ENCODE measurements at places on chromosomes 2 and 18.

DNA sequence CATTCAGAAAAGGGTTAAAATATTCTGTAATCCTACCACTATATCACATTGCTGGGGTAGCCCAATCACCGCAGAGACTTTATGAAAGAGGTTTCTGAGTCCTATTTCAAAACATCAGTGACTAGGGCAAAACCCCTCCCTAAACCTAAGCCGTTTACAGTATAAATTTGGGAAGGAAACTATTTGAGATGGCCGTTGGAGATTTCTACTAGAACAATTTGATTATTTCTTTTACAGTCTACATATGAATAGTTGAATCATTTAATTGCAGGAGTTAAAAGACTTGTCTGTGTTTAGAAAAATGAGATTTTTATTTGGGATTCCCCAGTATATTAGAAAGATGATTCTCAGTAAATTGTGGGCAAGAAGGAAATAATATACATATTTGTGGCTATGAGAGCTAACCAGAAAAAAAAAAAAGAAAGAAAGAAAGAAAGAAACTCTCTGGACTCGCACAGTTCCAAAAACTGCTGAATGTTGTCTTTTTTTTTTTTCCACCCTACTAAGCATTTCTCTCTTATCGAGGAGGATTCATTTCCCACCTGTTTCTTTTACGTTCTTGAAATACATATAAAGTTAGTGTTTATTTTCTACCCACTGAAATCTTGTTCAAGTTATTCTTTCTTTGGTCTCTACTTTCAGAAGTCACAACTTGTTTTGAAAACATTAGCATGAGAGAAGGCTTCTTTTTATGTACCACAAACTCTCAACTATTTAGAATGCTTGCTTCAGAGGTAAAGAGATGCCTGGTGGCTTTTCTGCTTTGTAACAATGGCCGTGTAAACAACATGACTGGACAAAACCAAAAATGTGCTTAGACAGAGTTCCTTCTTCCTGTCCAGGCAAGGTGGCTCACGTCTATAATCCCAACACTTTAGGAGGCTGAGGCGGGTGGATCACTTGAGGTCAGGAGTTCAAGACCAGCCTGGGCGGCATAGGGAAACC is 65.9 kb downstream of the BCL2 start:
- DNase-seq, result no peak

GRCh38 chr2:157751462-157752058 is 122.9 kb upstream of the ACVR1C start:
- peak; percentile 68 for DNase-seq

- no peak for DNase-seq
Observed at GRCh38 chr2:68764041-68764805, 29.6 kb downstream of the ARHGAP25 start.

DNA sequence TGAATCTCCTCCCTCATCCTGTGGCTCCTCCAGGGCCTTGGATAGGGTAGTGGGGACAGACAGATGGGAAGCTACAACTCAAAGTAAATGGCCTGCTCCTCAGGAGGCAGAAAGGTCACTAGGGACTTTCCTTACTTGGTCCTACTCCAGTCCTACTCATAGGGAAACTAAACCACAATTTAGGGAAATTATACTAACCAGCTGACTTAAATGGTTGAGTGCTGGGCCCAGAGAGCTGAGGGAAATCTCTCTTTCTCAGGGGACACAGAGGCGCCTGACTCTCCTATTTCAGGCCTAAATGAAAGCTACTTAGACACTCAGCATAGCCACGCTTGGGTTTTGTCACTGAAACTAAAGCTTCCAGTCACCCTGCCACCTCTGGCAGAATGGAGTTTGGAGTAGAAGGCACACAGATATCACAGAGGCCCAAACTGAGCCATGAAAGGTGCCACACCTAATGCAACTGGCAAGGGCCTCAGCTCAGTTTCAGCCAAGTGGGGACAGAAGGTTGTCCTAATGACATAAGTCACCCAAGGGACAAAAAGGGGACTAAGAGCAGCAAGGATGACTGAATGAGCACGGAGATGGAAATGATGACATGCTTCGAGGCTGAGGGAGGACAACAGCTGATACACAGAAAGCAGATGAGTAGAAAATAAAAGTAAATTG is 24.0 kb downstream of the CERKL start:
- DNase-seq, result no peak

DNA sequence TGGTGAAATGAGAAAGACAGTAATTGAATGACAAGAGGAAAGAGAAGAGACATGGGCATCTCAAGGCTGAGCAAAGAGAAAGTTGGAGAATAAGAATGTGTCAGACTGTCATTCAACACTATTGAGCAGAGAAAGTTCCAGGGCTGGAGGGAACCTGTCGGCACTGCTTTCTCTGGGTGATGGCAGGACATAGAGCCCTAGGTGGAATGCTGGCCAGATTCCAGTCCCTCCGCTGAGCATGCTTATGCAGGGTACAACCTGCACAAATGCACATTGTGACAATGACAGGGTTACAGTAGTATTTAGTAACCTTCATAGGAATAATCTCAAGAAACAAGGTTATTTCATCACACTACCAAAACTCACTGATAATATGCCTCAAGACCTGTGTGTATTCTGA is 582.8 kb downstream of the ADCYAP1 start:
- DNase-seq, result no peak

DNA sequence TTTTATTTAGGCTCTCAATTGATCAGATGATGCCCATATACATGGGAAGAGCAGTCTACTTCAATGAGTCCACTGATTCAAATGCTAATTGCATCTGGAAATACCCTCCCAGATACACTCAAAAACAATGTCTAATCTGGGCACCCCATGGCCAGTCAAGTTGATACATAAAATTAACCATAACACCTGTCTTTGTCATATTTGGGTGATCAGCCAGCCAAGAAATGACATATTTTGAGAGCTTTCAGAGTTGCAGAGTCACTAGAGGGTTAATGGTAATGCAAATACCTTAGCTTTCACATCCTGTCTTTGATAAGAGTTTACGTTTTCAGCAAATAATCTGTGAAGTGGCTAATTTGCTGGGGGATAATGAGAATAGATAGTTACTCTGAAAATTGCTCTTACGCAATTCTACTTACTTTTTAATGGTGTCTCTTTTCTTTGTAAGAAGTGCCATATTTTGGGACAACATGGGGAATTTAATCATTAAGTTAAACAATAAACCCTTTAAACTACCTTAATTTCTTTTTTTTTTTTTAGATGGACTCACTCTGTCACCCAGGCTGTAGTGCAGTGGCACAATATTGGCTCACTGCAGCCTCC is 49.1 kb downstream of the CCDC195 start:
- no peak for DNase-seq

- no peak for DNase-seq
Observed at GRCh38 chr2:214782671-214783070, 26.8 kb downstream of the BARD1 start.

- no peak for DNase-seq
Observed at GRCh38 chr18:76396792-76397191, 98.2 kb downstream of the ZNF516 start.

DNA sequence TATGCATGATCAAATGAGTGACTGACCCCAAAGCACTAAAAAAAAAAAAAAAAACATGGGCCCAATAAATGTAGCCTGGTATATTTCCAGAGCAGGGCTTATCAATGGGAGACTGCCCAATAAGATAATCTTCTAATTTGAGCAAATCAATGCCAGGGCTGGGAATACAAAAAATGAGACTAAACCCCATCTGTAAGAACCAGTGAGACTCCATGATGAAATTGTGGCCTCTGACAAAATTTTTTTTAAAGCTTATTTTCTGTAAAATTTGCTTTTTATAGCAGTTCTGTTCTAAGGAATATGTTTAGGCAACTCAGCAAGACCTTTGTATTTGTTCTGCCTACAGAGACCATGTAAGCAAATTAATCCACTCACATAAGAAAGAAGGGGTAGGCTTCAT is 186.8 kb upstream of the CCDC150 start:
- DNase-seq, result no peak

DNA sequence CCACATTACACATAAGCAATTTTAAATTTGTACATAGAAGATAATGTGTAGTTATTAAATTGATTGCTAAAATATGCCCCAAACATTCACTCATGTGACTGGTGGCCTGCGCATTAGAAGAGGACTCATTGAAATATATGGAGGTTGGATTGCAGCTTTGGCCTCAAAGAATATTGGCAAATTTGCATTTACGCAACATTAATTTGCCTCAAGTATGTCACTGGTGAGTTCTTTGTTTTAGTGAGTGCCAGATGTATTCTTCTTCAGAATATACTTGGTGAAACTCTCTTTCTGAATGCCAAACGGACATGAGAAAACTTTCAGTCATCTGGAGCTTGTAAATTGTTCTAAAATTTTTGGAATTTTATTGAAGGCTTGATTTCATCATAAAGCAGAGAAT is 5.9 kb upstream of the EFEMP1 start:
- no peak for DNase-seq

DNA sequence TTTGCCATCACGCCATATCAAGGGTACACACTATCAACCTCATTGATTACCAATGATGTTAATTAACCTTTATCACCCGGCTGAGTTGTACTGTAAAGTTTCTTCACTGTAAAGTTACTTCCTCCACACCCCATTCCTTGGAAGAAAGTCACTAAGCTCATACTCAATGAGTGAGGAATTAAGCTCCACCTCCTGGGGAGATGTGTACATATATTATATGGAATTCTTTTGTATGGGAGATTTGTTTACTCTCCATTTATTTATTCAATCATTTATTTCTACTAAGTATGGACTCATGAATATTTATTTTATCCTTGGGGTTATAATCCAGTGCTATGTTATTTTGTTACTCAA is 56.8 kb downstream of the C2orf74 start:
- peak; percentile 11 for DNase-seq

DNA sequence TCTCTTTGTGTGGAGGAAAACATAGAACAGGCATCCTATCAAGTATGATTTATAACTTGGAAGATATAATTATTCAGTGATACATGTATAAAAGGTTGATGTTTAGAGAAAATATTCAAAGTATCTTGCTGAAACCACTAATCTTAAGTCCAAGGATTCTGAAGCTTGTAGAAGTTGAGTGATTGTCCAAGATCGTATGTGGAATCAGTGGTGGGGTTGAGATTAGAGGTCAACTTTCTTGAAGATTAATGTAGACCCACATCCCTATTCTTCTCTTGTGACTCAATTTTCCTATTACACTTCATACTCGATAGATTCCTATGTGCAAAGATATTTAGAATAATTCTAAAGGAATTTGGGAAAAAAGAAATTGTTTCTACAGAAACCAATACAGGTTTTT is 1565.9 kb upstream of the ACVR2A start:
- DNase-seq, result no peak

GRCh38 chr2:74364533-74365505 is 15.3 kb downstream of the DCTN1 start:
- DNase-seq, result no peak

DNA sequence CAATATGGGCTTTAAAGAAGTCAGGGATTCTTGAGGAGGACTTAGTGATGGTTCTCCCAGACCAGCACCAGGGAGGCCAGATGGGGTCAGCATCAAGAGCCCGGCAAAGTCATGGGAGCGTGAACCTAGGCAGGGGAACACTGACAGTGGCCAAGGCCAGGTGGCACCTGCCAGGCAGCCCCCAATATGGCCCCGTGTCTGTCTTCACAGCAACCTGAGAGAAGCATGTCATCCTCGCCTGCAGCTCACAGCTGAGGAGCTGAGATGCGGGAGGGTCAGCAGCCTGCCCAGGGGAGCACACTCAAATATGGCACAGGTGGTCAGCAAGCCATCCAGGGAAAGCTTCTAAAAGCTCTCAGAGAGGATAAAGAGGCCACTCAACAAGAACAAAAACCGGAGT is 105.7 kb upstream of the GPC1 start:
- DNase-seq, result no peak

- DNase-seq, result no peak
Observed at GRCh38 chr2:138079976-138080375, 115.7 kb downstream of the HNMT start.

DNA sequence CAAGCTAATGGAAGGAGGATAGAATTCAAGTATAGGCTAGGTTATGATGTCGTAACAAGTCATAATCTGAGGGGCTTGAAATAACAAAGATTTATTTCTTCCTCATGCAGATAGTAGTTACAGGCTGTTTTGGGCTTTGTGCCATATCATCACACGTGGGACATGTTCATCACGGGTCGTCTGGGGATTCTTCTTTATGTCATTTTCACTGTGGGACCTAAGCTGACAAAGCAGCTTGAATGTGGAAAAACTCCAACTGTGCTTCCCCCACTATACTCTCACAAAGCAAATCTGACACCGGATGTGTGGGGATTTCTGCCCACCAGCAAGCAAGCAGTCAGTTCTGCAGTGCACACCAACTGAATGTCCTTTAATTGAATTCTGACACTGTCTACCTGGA is 124.8 kb downstream of the LTBP1 start:
- no peak for DNase-seq
